ENCODE measurements at places on chromosomes 4 and X. TPM values are rescaled to one million over a fixed set of nuclear protein-coding genes. Genes with fewer than 3 reads are reported as not detected.
A peak's percentile ranks its signal among the peaks of the same experiment; 100 is the strongest.

Gene RNF150
- 28.9 TPM for polyA plus RNA-seq

DNA sequence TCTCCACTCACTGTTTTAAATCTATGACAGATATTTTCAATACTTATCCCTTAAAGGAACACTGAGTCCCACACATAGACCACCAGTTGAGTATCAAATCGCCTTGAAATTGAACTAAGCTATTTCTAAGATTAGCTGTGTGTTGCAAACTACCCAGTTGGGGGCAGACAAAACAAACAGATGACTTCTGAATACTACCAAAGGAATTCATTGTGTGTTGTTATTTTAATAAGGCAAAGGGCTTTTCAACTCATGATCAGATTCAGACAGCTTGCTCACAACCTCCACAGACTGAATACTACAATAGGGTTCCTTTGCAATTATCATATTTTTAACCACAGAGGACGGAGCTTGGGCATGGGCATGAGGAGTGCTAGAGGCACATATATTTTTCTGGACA lies 283.0 kb upstream of the GPC4 start:
- no peak for DNase-seq

GRCh38 chrX:84108584-84108983 lies 79.4 kb downstream of the RPS6KA6 start:
- no peak for DNase-seq

- no peak for DNase-seq
Measured at GRCh38 chrX:137479386-137479785, 86.5 kb upstream of the ZIC3 start.

GRCh38 chrX:155891446-155892210 lies 10.5 kb downstream of the VAMP7 start:
- DNase-seq: no peak

DNA sequence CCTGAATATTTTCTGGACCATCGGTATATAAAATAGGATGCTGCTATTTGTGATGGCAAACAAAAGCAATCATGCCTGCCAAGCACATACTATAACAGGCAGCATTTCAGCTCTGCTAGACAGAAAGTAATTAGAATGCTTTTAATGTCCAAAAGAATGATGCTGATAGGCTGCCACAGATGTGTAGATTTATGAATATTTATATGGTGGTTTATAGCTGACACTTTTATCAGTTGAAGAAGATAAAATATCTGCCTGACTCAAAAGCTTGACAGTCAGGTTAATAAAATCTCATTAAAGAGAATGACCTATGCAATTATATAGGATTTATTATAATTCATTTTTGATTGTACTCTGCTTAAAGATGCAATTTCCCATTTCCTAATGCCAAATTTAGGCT lies 4.0 kb downstream of the BEND4 start:
- DNase-seq: no peak

Gene BTC
- polyA plus RNA-seq: 7.8 TPM

Gene LEF1
- 83.2 TPM for polyA plus RNA-seq

DNA sequence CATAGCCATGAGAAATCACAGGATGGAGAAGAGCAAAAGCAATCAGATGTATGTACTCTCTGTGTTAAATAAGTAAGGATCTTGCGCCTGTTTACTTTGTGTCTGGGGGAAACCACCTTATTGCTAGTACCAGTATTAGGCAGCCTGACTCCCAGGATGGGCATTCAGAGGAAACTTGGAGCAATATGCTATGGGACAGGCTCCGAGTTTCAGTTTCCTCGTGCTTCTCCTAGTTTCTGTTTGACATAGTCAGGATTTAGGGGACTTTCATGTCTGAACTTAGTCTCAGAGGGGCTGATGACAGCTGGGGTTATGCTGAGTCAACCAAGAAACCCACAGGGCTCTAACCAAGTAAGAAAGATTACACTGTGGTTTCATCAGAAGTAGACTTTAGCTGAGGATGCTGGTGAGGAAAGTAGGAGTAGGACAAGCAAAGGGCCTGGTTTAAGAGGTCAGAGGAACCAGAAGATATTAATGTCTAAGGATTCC lies 13.5 kb downstream of the NSUN7 start:
- DNase-seq: no peak

Gene KLHL4
- 6.5 TPM for polyA plus RNA-seq

- DNase-seq: no peak
Measured at GRCh38 chr4:142100941-142101340, 464.6 kb downstream of the IL15 start.

DNA sequence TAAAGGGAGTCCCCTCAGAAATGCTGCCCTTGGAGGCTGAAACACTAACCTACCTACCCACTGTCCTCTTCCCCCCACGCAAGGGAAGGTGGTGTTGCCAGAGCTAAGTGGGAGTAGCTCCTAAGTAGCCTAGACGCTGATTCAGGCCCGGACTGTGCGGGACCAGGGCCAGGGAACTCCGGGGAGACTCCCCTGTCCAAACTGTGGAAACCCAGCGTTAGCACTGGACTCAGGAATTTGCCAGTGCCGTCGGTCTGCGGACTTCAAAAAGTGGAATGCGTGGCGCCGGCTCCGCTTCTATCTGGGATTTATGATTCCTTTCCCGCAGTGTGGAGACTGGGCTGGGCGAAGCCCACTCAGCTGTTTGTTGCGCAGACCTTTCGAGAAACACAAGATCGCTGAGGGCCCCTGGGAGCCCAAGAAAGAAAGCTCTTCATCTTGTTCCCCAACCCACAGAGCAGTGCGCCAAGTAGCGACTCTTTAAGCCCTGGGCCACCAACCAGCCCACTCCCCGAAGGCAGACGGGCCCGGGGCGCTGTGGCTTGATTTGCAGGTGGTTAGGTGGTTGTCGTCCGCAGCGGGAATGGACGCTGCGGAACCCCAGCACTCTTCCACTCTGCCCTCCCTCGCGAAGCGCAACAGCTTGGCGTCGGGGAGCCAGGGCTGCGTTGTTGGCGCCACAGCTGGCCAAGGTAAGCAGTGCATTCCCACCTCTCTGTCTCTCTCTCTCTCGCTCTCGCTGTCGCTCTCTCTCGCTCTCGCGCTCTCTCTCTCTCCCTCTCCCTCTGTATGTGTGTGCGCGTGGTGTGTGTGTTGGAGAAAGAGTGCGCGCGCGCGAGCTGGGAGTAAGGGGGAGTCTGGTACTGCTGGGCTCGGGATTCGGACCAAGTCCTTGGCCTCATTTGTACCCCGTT lies 2.0 kb downstream of the TMEM255A start:
- DNase-seq: peak; percentile 64

Gene PCSK1N
- 11.5 TPM for polyA plus RNA-seq

DNA sequence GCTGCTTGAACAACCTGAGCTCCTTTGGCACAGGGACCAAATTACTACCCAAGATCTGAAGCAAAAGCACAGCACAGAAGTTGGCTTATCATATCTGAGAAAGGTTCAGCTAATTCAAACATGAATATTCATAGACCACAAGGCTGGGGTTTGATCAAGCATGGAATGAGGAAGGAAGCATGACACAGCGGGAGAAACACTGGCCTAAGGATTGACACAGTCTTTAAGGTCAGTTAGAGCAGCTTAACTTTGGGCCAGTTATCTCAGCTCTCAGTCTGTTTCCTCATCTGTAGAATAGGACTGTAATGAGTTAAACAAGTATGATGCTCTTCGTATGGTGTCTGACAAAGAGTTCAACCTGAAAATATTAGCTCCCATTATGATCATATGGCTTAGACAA lies 88.5 kb upstream of the CBR4 start:
- no peak for DNase-seq

GRCh38 chr4:120236873-120237272 lies 170.2 kb upstream of the MAD2L1 start:
- no peak for DNase-seq

Gene PLS3
- polyA plus RNA-seq: 267 TPM

DNA sequence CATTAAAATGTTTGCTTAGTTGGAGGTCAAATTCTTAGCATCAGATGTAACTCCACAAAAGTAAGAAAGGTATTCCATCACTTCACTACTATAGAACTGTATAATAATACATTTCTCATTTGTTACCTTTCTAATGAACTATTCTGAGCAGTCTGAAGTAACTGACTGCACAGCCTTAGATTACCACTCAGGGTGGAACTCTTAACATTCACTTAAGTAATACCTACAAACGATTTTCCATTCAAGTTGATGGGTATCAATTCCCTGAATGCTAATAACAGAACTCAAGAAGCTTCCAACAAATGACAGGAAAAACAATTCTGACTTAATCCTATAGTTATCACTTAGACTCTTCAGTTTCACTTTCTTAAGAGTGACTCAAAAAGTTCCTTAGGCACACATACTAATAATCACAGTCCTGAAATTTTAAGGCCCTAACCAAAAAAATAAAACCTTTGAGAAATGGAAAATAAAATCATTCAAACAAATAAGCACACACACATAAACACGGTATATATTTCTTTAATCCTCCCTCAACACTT lies 20.9 kb downstream of the HNRNPD start:
- DNase-seq: no peak

DNA sequence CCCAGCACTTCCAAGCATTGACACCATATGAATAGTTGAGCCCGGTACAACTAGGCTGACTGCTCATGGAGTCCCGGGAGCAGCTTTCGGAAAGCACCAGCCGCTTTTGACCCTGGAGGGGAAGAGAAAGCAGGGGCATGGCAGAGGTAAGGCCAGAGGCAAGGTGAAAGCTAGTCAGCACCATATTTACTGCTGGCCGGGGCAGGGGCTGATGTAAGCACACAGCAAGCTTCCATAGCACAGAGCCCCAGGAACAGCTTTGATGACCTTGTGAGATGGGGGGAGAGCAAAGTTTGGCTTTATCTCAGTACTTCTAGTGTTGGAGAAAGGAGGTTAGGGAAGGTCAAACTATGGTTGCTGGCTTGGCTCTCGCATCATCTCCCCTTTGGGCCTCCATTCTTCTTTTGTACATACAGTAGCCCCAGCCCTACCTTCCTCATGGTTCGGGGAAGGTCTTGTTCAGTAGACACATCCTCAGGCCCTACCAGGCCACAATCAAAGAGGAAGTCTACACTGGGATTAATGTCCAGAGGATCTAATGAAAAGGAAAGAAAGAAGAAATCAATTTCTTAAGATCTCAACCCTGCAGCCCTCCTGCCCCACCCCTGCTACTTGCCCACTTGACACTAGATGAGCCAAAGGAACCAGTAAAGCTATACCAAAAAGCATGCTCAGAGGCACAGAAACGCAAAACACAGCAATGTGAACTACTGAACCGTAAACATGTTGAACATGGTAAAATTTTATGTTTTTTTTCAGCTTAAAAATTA lies 9.4 kb downstream of the ZMYM3 start:
- no peak for DNase-seq

Gene USP17L11
- not detected for polyA plus RNA-seq

DNA sequence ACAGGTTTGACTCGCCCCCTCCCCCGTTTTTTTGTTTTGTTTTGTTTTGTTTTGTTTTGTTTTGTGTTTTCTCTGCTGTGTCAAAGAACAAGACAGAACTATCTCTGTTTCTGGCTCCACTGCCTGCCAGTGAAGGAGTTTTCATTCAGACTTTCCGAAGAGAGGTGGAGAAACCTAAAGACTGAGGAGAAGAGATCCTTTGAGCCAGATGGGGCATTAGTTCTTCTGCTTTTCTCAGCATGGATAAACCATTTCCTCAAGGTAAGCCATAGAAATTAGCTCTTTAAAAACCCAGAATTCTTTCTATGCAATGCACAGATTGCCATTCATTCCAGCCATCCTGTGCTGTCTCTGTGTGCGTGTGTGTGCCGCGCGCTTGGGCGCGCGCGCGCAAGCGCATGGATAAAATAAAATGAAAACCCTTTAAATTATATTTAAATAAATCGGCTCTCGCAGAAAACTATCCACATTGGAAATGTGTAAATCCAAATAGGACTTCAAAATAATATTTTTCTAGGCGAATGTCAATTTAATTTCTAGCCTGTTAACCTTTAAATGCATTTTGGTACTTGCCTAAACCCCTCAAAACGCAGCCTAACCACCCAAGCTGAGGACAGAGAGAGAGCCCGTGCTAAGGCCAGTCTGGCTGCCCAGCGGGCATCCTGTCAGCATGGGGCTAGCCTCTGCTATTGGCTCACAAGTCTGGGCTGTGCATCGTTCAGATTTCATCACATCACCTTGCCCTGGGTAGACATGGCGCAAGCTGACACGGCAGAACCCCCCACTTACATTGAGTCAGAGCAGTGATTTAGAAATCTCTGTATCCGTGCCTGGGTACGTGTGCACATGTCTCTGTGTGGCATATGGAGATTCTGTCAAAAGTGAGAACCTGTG lies 113.0 kb upstream of the VAMP7 start:
- no peak for DNase-seq

Gene CT83
- polyA plus RNA-seq: not detected

GRCh38 chr4:70741867-70742658 lies 20.3 kb downstream of the RUFY3 start:
- no peak for DNase-seq

Measured in left kidney (tissue), 8 donors.